ENCODE measurements at places on chromosomes 4 and X. TPM values are rescaled to one million over a fixed set of nuclear protein-coding genes. Genes with fewer than 3 reads are reported as not detected.

Gene CXCL10
- total RNA-seq, result not detected

Gene RAP2C
- total RNA-seq, result 45.5 TPM

Gene NPNT
- total RNA-seq, result not detected

Gene TIGD2
- 4.0 TPM for total RNA-seq

Gene MAP7D2
- total RNA-seq, result 0.99 TPM

Gene IL1RAPL1
- total RNA-seq, result not detected

Gene CXCL11
- total RNA-seq, result not detected

Gene SSX4B
- not detected for total RNA-seq

Gene PRRG3
- not detected for total RNA-seq

Gene ANKRD17
- 63.4 TPM for total RNA-seq

Gene MAGEA4
- not detected for total RNA-seq

Gene HCFC1
- 71.6 TPM for total RNA-seq

Gene PRKG2
- total RNA-seq, result 1.9 TPM

Gene GAGE12J
- not detected for total RNA-seq

Gene RPA4
- total RNA-seq, result 1.9 TPM

Gene RAB39B
- total RNA-seq, result 6.9 TPM
